Esophagus squamous epithelium (tissue), 5 donors: ENCODE measurements at places on chromosomes 7 and 10.

- DNase-seq: no peak
These were observed 23.9 kb downstream of the KLF6 start for GRCh38 chr10:3761021-3761686.

DNA sequence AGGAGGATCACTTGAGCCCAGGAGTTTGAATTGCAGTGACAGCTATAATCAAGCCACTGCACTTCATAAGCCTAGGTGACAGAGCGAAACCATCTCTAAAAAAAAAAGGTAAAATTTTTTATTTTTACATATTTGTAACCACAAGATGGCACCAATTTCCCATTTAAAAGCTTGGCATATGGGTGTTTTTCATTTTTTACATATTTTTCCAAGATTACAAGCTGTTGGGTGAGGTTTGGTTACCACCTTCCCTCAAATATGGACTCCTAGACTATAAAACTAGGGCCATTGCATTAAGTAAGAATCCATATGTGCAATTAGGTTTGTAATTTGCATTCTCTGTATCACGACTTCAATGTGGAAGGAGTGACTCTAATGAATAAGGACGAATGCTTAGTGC, 129.3 kb upstream of the ACBD5 start:
- DNase-seq: no peak

- no peak for DNase-seq
These were observed 906.2 kb downstream of the LRMDA start for GRCh38 chr10:76337641-76338040.

DNA sequence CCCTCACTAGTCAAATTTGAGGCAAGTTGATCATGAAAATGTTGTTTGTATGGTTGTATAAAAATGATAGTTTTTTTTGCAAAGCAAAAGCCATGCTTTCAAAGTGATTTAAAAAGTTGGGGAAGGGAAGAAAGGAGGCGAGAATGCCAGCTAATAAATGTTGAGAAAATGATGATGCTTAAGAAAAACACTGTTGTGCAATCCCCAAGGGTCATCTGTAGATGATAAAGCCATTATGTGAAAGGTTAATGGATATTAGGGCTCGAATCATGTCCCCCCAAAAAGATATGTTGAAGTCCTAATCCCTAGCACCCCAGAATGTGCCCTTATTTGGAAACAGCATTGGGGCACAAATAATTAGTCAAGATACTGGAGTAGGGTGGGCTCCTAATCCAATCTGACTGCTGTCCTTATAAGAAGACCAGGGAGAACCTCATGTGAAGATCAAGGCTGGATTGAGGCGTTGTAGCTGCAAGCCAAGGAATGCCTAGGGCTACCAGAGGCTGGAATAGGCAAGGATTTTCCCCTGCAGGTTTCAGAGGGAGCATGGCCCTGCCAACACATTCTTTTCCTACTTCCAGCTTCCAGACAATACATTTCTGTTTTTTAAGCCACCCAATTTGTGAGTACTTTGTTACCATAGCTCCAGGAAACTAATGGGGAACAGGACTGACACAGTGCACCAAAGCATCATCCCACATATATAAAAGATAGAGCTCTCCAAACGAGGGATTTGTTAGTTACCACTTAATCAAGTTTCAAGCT, 35.4 kb upstream of the MKLN1 start:
- DNase-seq: no peak

DNA sequence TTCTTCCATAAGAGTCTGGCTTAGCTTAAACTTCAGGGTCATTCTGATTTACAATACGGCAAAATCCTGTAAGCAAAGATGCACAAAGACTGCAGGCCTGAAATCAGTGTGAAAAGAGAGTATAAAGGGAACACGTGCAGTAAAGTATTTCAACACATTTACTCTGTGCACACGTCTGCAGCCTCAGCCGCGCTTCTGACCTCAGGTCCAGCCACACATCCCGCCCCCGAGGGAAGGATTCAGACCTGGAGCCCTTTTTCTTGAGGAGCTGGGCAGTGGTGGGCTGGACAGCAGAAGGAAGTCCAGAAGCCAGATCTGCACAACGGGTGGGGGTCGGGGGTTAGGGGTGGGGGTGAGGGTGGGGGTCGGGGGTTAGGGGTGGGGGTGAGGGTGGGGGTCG, 58.9 kb upstream of the FAM20C start:
- no peak for DNase-seq

- no peak for DNase-seq
These were observed 26.6 kb downstream of the GNG11 start for GRCh38 chr7:93948106-93948505.

DNA sequence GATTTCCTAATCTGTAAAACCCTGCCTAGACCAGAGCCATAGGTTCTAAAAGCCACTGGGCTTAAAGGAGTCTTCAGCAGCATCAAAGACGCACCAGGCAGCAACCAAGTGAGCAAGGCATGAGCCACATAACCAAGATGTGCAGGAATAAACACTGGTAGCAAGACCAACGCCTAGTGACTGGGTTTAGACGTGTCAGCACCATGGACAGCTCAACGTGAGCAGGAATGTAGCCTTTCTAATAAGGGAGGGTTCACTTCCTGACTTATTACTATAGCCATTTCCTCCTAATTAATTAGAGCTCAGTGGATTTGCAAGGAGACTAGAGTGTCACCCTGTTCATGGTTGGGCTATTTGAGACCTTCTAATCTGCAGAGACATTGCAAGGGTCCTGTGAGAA, 223.7 kb downstream of the LHFPL3 start:
- no peak for DNase-seq
